ENCODE measurements at places on chromosomes 2 and 18. TPM values are rescaled to one million over a fixed set of nuclear protein-coding genes. Genes with fewer than 3 reads are reported as not detected.

Gene SP140L
- total RNA-seq: 15.6 TPM

Gene MPP4
- total RNA-seq: not detected

Gene NEB
- 0.64 TPM for total RNA-seq

Gene DCDC2C
- total RNA-seq: not detected

Gene C1D
- 17.5 TPM for total RNA-seq

Gene SLC23A3
- 0.93 TPM for total RNA-seq

Gene REG3G
- total RNA-seq: not detected

Gene COBLL1
- total RNA-seq: 85.9 TPM

Gene MEP1B
- 0.42 TPM for total RNA-seq

Gene GAD1
- total RNA-seq: not detected

Gene LOXHD1
- 2.3 TPM for total RNA-seq

Gene KCNG2
- 0.51 TPM for total RNA-seq

Gene CNGA3
- total RNA-seq: 1.1 TPM

Gene RBM45
- 13.1 TPM for total RNA-seq

Gene ABHD1
- not detected for total RNA-seq

Gene IL36RN
- not detected for total RNA-seq

Gene CCL20
- 2.1 TPM for total RNA-seq

Gene GALNT1
- 79.0 TPM for total RNA-seq

Gene EIF5B
- total RNA-seq: 46.1 TPM

Gene LRRC30
- not detected for total RNA-seq

Gene C2orf72
- not detected for total RNA-seq

Gene CCDC68
- 6.0 TPM for total RNA-seq

Gene RFX8
- 0.16 TPM for total RNA-seq

Gene CD28
- 15.7 TPM for total RNA-seq

Gene BOD1L2
- not detected for total RNA-seq

Gene NAB1
- total RNA-seq: 44.6 TPM

Gene STPG4
- total RNA-seq: not detected

Gene BOLL
- total RNA-seq: not detected

Gene TMEM178A
- 1.5 TPM for total RNA-seq

Gene DNAJC5G
- not detected for total RNA-seq

Gene GKN2
- total RNA-seq: not detected

Gene ASXL3
- total RNA-seq: 1.5 TPM

Gene SLC9A4
- total RNA-seq: not detected

Gene MAIP1
- 19.3 TPM for total RNA-seq

Gene GALNT14
- 3.4 TPM for total RNA-seq

Gene POU3F3
- not detected for total RNA-seq

Measured in mesenteric fat pad (tissue), 1 donor.